ENCODE measurements at places on chromosomes 3 and 15.

DNA sequence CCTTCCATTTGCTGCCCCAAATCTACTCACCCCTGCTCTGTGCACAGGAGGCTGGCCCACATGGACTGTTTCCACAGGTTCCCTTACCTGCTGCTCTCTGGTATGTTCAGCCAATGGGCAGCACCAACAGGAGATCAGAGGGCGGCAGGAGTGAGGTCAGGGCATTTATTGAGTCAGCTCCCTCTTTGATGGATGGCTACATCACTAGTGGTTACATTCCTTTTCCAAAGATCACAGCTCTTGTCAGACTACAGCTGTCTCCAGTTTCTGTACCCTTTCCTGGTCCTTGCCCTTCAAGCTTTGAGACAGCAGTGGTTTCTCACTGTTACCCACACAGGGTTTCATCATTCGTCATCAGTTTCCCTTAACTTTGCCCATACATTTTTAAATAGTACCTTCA is 325.1 kb downstream of the SUCLG2 start:
- no peak for DNase-seq

DNA sequence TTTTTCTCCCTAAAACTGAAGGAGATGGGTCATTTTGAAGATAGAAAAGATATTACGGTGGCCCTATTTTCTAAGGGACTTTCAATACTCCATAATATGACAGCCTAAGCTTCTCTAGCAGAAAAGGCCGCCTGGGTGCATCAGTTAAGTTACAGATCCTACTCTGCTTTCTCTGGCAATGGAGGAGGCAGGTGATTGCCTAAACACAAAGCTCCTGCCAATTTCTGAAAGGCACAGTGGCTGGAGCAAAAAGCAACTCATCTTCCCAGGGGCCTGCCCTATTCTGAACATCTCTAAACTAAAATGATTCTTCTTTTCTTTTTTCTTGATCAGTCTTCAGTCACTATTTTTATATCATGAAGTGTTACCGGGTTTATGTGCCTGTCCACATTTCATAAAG is 276.7 kb downstream of the CNTN4 start:
- no peak for DNase-seq

- DNase-seq, result no peak
Observed at GRCh38 chr3:36493051-36493450, 112.7 kb downstream of the STAC start.

GRCh38 chr3:189108735-189109134 is 63.0 kb upstream of the TPRG1 start:
- DNase-seq, result no peak

GRCh38 chr3:34687671-34688070 is 889.2 kb downstream of the PDCD6IP start:
- no peak for DNase-seq

DNA sequence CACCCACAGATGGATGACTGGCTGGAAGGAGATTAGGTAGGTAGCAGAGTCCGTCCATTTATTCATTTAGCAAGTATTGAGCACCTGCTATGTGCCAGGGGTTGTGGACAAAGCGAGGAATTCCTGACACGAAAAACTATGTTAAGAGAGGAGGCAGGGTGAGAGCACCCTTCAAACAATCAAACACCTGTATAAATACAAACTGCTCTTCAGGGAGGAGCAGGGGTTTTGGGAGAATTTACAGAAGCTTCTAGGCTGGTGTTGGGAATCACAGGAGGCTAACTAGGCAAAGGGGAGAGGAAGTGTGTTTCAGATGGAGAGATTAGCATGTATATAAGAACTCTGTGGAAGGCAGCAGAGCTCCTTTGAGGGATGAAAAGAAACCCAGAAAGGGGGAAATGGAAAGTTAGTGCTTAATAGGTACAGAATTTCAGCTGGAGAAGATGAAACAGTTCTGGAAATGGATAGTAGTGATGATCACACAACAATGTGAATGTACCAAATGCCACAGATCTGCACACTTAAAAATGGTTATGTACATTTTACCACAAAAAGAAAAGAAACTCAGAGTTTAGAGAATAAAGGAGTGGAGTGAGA is 805 bp upstream of the SEC22C start:
- no peak for DNase-seq

GRCh38 chr3:133675631-133676335 is 14.0 kb upstream of the TOPBP1 start:
- peak; percentile 5 for DNase-seq

- no peak for DNase-seq
Observed at GRCh38 chr3:129469026-129469425, 29.0 kb downstream of the IFT122 start.

DNA sequence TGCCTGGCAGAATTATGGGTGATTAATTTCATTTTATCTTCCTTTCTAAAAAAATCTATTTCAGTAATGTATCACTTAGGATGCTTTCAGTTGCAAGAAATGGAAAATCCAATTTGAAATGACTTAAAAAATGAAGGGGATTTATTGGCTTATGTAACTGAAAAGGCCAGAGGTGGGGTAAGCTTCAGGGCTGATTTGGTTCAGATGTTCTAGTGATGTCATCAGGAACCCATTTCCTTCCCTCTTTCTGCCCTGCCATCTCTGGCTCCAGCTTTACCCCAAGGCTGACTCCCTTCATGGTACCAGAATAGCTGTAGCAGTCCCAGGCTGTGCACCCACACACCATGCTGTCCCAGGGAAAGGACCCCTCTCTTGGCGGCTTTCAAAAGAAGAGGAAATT is 18.5 kb upstream of the REC114 start:
- no peak for DNase-seq

- DNase-seq, result no peak
Observed at GRCh38 chr3:186360779-186361178, 1.3 kb downstream of the DGKG start.

GRCh38 chr3:63864008-63864964 is 619 bp downstream of the ATXN7 start:
- DNase-seq, result peak; percentile 30

- DNase-seq, result no peak
Observed at GRCh38 chr15:88650556-88650955, 11.7 kb downstream of the ISG20 start.

DNA sequence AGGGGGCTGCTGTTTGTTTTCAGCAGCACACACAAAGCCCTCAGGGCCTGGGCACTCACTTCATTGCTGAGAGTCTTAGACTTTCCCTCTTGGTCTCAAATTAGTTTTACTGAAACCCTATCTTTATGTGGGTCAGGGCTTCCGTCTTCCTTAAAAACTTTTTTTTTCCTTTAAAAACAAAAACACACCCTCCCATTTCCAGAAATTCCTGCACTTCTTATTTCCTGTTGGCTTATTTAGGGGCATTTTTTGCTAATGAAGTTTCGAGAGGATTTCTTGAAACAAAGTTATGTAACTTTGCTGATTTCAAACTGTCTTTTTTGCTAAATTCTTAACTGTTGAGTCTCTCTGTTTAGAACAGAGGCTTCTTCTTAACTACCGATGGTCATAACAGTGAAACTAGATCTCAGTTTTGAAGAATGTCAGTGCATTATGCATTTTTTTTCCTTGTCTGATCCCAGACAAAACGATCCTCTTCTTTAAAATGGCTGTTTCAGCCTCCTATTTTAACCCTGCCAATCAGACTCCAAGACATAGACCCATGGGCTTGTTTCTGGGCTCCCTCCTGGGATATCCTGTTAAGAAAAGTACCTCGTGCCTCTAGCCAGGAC is 23.3 kb downstream of the ANAPC13 start:
- no peak for DNase-seq

GRCh38 chr15:69891606-69892005 is 206.1 kb downstream of the TLE3 start:
- no peak for DNase-seq

DNA sequence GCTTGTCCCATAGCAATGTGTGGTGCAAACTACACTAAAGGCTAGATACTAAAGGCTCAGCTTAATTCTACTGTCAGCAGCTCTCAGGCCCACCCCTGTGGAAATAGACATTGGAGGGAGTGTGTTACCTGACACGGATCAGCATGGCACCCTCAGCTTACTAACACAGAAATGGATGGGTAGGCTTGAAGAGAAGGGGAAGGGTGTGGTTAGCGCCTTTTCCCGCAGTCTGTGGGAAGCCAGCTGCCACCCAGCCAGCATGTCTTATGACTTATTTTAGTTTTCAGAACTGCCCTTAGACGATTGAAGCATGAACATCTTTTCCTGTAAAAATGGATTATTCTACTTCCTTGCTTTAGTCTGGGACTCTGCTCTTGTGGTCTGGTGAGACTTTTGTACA is 25.8 kb upstream of the ADPGK start:
- no peak for DNase-seq

- peak; percentile 25 for DNase-seq
Observed at GRCh38 chr3:46882377-46883053, 5.0 kb downstream of the PTH1R start.

GRCh38 chr3:139332092-139332491 is 11.7 kb upstream of the MRPS22 start:
- DNase-seq, result no peak

DNA sequence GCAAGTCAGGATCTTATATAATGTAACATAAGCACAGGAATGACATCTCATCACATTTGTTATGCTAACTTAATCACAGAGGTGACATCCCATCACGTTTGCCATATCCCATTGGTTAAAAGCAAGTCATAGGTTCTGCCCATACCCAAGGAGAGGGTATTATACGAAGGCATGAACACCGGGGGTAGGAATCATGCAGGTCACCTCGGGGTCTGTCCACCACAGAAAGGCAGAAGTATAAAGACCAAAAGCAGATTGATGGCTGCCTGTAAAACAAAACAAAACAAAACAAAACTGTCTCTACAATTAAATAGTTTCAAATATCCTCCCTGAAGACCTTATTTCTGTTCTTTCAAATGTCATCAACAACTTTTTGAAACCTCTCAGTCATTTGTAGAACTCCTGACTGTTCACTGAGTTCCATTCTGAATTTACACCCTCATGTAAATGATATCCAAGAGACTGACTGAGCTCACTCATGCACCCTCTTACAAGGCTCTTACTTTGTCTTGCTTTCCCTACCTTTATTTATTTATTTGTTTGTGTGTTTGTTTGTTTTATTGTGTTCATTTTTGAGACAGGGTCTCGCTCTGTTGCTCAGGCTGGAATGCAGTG is 22.7 kb upstream of the ZNF639 start:
- no peak for DNase-seq

GRCh38 chr3:143146486-143147274 is 27.1 kb downstream of the CHST2 start:
- no peak for DNase-seq

GRCh38 chr3:70726961-70727360 is 414.5 kb upstream of the MDFIC2 start:
- no peak for DNase-seq

GRCh38 chr3:88189361-88189810 is 39.6 kb downstream of the C3orf38 start:
- DNase-seq, result peak; percentile 9

DNA sequence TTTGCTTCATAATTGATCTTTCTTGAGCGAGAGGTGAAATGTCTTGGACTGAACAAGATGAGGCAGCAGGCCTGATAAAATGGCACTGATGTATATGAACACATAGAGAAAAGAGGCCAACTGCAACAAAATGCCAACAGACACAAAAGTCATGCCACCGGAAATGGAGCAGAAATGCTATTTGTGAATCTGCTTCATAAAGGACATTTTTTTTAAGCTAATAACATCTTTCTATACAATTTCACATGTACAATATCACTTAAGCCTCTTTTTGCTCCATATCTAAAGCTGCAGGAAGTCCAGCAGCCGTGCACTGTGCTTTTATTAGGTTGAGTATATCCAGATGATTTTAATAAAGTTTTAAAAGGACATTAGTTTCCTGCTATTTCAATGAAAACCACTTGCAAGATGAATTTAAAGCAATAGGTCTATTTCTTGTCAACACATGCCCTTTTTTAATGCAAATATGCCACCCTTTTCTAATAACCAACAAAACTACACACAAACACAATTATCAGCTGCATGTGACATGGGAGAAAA is 169.2 kb upstream of the ADAMTS9 start:
- no peak for DNase-seq

DNA sequence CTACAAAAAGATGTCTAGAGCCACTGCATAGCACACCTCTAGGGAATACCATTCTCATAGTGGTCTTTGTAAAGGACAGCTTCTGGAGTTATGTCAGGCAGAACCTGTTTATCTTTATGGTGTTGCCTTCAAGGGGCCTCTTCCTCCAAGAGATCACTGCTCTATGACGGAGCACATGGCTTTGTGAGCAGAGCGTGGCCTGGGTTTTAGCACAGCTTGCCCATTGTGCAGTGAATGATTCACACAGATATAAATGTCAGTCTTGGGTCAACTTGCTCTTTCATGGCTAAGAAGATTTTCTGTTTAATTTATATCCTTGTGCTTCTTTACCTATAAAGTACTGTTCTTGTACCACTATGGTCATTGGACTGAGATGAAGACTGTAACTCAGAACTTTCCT is 41.5 kb upstream of the RBMS3 start:
- no peak for DNase-seq

DNA sequence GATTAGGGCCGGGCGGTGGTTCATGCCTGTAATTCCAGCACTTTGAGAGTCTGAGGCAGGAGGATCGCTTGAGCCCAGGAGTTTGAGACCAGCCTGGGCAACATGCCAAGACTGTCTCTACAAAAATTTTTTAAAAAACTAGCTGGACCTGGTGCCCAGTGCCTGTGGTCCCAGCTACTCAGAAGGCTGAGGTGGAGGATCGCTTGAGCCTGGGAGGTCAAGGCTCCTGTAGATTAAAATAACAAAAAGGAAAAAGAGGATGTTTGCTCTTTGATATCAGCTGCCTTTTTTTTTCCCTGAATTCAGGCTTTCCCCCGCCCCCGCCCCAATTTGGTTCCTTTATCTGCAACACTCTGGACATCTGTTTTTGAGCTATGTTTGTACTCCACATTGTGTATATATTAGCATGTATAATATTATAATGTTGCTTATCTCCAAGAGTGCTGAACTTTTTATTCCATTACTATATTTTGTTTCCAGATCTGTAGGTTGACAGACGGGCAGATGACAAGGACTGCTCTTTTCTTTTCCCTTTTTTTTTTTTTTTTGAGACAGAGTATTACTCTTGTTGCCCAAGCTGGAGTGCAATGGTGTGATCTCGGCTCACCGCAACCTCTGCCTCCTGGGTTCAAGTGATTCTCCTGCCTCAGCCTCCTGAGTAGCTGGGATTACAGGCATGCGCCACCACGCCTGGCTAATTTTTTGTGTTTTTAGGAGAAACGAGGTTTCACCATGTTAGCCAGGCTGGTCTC is 4.6 kb downstream of the SNAP23 start:
- peak; percentile 60 for DNase-seq

- no peak for DNase-seq
Observed at GRCh38 chr3:196513697-196514349, 1.3 kb downstream of the SMCO1 start.

DNA sequence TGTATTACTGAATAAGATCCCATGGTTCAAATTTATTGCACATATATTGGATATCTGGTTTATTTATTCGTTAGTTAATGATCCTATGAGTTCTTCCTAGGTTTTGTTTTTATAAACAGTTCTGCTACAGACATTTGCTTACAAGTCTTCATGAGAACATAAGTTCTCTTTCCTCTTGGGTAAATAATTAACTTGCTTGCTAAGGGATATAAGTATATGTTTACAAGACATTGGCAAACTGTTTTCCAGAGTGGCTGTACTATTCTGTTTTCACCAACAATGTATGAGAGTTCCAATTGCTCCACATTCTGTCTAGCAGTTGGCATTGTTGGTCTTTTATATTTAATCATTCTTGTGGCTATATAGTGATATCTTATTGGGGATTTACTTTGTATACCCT is 341.8 kb upstream of the GBE1 start:
- DNase-seq, result no peak
